ENCODE measurements at places on chromosomes 12 and 14.
A peak's percentile ranks its signal among the peaks of the same experiment; 100 is the strongest.

DNA sequence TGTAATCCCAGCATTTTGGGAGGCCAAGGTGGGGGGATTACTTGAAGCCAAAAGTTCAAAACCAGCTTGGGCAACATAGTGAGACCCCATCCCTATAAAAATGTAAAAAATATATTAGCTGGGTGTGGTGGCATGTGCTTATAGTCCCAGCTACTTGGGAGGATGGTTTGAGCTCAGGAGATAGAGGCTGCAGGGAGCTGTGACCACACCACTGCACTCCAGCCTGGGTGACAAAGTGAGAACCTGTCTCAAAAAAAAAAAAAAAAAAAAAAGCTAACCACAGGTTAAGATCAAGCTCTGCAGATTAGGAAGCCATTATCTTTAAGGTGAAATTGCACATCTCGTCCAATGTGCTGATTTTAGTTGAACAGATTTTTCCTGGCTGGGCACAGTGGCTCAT is 23.7 kb upstream of the CERS5 start:
- DNase-seq: no peak

GRCh38 chr14:68625366-68626090 is 167.3 kb downstream of the ZFP36L1 start:
- DNase-seq: no peak

- DNase-seq: no peak
Measured at GRCh38 chr14:90609376-90609775, 206.9 kb downstream of the TTC7B start.

GRCh38 chr14:64760916-64761315 is 56.7 kb downstream of the PLEKHG3 start:
- no peak for DNase-seq

DNA sequence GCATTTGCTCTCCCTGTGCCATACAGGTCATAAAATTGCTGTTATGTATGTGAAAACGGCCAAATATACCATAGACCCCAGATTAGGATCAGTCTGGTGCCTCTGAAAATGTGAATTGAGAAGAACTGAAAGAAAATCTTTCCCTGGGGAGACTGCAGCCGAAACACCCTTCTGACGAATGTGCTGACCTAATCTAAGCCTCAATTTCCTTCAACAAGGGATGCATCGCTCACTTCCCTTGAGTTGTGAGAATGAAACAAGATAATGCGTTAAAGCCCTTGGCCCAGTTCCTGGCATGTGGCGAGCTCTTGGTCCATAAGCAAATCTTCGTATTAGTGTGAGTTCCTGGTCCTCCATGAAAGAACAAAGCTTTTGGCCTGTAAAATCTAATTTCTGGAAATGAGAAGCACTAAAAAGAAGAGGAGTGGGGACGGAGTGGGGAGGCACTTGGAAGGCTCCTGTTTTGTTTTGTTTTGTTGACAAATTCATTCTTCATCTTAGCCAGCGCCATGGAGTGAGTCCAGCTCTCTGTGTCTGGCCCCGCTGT is 49.5 kb upstream of the RTRAF start:
- DNase-seq: no peak

DNA sequence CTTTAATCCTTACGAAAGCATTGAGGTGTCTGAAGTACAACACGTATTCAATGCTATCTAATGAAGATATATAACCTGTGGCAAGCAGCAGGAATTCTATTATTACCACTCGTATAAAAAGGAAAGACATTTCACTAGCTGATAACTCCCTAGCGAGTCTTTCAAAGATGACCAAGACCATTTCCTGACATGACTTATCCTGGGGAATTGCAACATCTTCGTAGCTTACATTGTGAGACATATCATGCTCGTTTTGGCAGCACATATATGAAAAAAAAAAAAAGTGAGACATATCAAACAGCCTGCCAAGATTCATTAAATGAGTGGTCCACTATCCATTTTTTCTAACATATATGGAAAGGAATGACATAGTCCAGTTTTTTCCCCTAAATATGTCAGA is 337.0 kb downstream of the FSCB start:
- DNase-seq: no peak

DNA sequence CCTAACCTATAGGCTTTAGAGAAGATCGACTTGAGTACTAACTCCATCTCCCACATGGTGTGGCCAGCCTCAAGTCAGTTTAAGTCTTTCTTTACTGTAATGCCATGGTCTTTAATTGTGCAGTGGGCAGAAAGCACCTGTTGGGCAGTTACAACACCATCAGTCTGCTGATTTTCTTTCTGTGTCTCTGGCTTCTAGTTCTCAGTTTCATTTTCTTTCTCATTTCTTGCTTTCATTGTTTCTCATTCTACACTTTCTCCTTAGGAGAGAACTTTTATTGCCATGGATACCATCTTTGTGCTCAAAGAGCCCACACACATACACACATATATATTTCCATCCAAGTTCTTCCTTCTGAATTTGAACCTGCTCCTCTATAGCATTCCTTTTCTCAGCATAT is 96.1 kb upstream of the SLC16A7 start:
- peak; percentile 0 for DNase-seq

- DNase-seq: no peak
Measured at GRCh38 chr12:11630046-11630706, 19.3 kb upstream of the ETV6 start.

Data from GM12892 (cell line).